ENCODE measurements at places on chromosomes 11 and 22.

DNA sequence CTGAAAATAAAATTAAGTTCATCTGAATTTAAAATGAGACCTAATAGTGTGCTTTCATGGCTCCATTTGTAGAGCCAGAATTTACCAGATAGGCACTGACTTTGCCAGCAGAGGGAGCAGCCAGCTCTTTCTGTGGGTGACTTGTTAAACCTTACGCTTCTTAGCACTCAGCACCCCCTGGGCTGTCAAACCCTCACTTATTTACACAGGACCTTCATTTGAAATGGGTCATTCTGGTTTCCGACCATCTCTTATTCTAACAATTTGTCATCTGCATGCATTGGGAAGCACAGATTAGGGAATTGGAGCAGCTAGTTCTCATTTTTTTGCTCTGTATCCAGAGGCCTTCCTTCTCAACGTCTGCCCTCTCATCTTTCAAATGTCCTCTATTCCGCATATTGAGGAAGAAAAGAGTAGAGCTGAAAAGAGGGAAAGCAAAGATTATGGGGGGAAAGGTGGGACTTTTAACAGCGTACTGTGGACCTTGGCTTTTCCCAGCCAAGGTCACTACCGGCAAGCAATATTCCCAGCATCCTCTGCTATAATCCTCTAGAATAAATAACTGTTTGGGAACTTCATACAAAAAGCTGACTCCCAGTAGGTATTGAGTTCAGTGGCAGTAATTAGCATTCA is 3.1 kb downstream of the ASRGL1 start:
- peak; percentile 52 for DNase-seq

GRCh38 chr11:36316049-36316448 is 20.0 kb downstream of the PRR5L start:
- DNase-seq, result no peak

- DNase-seq, result no peak
Observed at GRCh38 chr11:75668451-75669297, at the start of gene MAP6. TSS of gene MAP6 (minus strand) at chr11:75669038. CDS start at chr11:75668369, 669 bp downstream.

GRCh38 chr11:47349521-47350095 is 2.9 kb downstream of the MYBPC3 start:
- no peak for DNase-seq

- no peak for DNase-seq
Observed at GRCh38 chr11:58318532-58318931, 40.3 kb downstream of the OR5B17 start.

GRCh38 chr11:65355013-65355775 is 643 bp downstream of the TIGD3 start:
- peak; percentile 40 for DNase-seq

DNA sequence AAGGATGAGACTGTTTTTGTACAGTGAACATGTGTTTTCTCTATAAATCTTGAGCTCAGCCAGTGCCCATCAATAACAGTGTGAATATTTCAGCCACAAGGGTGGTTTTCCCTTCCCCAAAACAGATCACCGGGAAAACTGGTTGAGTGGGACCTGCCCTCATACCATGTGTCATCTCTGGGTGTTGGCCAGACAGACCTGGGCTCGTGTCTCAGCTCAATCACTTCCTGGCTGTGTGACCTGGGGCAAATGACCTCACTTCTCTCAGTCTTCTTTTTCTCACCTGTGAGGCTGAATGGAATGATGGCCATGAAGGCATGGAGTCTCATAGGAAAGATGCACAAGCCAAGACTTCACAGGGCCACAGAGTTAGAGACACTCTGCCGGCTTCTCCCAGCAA is 74.7 kb downstream of the COMMD9 start:
- DNase-seq, result no peak

Data from naive thymus-derived CD4-positive, alpha-beta T cell (primary cell).